ENCODE measurements at places on chromosomes 12 and 14. TPM values are rescaled to one million over a fixed set of nuclear protein-coding genes. Genes with fewer than 3 reads are reported as not detected.

DNA sequence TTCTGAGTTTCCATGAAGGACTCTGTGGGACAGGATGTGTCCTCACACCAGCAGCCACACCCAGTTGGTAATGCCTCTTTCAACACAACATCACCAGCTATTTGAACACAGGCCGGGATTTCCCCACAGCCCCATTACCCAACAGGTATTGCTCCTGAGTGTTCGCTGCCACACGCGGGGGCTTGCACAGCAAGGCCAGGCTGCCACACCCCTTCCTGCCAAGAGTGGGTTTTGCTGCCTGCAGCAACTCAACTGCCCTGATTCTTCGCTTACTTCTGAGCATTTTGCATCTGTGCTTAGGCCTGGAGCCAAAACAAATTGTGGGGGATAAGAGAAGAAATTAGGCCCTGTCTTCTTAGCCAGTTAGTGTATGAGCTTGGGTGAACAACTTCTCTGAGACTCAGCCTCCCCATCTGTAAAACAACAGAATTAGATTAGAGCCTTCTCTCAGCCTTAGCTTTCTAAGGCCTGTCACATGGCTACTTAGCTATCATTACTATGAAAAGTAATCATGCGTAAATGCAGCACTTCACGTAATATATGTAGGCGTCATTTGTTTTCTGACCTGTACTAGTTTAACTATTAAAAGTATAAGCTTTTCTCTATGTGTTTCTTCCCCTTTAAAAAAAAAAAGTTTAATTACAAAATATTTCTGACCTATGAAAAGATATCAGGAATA lies 20.0 kb downstream of the CKAP4 start:
- DNase-seq: peak; percentile 88

DNA sequence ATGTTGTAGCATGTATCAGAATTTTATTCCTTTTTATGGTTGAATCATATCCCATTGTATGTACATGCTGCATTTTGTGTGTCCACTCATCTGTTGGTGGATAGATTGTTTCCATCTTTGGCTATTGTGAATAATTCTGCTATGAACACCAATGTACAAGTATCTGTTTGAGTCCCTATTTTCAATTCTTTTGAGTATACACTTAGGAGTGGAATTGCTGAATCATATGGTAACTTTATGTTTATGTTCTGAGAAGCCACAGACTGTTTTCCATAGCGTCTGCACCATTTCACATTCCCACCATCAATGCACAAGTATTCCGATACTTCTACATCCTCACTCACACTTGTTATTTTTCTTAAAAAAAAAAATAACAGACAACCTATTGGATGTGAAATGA lies 91.5 kb downstream of the ARF6 start:
- DNase-seq: no peak

GRCh38 chr12:114063435-114063834 lies 97.3 kb upstream of the RBM19 start:
- no peak for DNase-seq

DNA sequence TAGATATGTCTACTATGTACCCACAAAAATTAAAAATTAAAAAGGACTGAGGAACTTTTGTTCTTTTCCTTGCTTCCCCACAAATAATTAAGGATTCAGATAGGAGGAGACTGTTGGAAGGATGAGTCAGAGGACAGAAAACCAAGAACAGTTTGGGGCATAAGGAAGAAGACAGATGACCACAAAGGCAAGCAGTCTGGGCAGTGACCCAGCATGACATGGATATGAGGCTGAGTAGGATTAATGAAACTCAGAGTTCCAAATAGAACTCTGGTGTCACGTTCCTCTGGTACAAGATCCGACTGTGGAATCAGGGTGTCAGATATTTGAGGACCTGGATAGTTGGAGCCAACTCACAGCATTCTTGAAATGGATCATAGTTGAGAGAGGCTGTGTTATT lies 89.3 kb upstream of the SLC38A4 start:
- DNase-seq: no peak

DNA sequence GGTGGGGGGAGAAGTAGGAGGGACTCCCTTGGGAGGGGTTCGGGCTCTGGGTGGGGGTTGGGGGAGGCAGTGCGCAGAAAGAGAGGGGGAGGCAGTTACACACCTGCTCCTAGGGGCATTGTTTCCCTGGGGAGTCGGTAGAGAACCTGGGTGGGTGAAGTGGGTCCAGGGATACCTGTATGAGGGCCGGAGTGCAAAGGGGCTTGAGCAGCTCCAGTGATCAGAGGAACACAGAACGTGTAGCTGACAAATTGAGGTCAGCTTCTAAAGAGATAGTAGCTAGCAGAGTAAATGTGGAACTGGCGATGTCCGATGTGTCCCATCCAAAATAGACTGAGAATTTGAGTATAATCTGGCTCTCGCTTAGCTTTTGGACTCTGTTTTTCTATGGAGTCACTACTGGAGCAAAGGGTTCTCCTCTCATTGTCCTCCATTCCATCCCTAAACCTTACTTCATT lies 502 bp downstream of the SMARCD1 start:
- no peak for DNase-seq

DNA sequence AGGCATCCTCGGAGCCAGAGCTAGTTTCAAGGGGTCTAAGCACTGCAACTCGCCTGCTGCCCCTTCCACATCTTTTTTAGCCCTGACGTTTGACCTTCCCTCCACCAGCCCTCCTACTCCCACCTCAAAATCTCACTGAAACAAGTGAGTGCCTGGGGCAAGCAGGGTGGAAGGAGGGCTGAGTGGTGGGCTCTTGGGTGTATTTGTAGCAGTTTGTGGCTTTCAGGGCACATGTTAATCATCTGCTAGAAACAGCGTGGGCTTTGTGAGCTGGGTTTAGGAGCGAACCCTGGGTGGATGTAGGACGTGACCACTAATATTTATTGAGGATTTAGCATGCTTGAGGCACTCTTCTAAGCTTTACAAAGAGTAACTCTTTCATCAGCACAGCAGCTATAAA lies 390.3 kb downstream of the GRIN2B start:
- DNase-seq: no peak

GRCh38 chr12:42961395-42961794 lies 371.8 kb upstream of the PRICKLE1 start:
- no peak for DNase-seq

DNA sequence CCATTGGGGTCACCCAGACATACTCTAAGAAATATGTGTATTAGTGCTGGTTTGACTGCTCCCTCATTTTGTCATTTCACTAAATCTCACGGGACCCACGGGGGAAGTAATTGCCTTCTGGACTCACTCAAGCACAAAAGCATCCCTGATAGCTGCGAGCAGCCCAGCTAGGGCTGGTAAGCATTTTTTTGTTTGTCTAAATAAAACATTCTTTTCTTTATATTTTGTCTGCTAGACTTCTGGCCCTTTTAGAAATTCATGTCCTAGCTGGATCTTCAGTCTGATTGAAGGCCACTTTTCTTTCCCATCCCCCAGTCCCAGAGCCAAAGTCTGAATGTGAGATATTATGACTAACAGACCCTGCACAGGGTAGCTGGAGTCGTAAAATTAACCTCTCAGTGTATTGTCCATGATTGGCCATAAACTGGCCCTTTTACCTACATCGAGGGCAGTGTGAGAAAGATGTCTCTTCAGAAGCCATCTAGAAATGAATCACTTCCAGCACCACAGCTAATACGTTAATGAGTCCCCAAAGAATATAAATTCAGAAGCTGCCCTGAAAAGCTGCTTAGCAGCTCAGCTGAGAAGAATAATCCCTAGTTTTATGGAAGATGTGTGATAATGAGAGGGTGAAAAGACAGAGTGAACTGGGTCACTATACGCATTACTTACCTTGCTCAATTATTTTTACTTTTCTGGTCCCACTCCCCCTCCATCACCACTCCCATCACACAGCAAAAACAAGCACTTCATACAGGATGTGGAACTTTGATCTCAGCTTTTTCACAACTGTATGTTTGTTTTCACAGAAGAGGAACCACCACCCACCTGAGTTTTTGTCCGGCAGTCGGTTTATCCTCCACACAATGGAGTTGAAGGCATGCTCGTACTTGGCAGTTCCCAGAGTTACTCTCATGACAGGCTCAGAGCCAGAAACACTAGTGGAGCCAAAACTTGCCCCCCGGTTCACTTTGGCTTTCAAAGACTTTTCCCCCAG lies 55.6 kb upstream of the GTF2A1 start:
- DNase-seq: no peak

The IL31 gene
- total RNA-seq: not detected

The LPAR5 gene
- total RNA-seq: 10.0 TPM

The UBR7 gene
- total RNA-seq: 17.0 TPM

The HRK gene
- 0.15 TPM for total RNA-seq

Measured in natural killer cell (primary cell).